NCI-H446 treated with DMSO at 0.1 percent for 48 hours (cell line): ENCODE measurements at places on chromosomes 5 and 9.

DNA sequence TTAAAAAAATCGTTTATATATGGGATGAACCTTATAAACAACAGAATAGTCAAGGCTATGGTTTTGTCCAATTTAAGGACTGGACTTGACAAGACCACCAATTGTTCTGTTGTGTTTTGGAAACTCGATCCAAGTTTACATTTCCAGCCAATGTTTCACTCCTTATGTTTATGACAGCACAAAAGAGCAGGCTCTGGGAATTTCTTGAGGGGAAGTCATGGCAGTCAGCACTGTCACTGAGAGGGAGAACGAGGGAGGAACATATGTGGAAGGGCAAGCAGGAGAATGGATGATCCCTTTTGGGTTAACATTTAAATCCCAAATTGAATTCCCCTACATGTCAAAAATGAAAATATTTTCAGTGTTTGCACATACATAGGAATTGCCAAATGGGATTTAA is 292.5 kb downstream of the MARCHF11 start:
- no peak for DNase-seq

GRCh38 chr9:131640438-131641137 is 95.3 kb downstream of the PRRT1B start:
- no peak for DNase-seq

GRCh38 chr5:72457491-72457890 is 49.7 kb downstream of the ZNF366 start:
- no peak for DNase-seq

DNA sequence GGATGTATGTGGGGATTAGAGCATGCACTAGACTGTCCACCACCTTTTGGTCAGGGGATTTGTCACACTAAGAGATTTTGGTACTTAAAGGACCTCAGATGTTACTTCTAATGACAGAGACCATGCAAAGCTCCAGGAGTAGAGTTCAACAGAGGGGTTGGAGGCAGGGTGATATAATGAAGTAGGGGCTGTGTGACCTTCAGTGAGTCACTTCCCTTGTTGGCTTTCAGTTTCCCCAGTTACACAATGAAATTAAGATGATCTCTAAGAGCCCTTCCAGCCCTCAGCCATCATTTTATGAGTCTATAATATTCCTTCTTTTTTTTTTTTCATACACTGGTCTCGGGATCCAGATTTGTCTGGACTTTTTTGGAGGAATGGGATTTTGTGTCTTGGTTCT is 26.8 kb downstream of the GLRA1 start:
- no peak for DNase-seq

GRCh38 chr9:109974143-109974917 is 194.3 kb downstream of the PALM2AKAP2 start:
- DNase-seq = no peak

GRCh38 chr9:35956651-35957050 is 1.3 kb downstream of the OR2S2 start:
- no peak for DNase-seq

- DNase-seq = no peak
Measured at GRCh38 chr9:27532046-27532445, 2.4 kb upstream of the MOB3B start.

GRCh38 chr5:1727571-1727970 is 72.1 kb downstream of the MRPL36 start:
- no peak for DNase-seq

DNA sequence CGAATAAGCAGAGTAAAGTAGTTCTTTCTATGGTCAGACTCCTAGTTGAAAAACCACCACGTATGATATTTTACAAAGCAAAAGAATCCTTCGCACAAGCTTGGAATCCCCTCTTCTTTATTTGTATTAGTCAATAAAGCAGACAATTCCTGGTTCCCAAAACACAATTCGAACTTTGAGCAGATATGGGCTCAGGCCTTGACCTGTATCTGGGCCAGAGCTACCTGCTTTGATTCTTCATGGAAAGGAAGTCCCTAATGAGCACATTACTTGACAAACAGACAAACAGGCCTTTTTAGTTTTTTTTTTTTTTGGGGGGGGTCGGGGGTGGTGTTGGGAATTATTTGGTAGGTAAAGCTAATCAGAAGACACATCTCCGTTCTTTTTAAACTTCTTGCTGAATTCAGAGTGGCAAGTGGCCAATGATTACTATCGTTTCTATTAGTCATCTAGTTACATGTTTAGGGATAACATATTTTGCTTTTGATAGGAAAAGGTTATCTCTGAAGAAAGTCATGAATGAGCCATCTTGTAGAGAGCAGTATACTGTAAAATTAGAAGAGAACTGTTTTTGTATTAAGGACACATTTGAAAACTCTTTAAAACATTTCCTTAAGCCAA is 116.6 kb upstream of the HMHB1 start:
- DNase-seq = no peak

GRCh38 chr5:128038643-128039042 is 44.9 kb upstream of the SLC12A2 start:
- no peak for DNase-seq

- DNase-seq = no peak
Measured at GRCh38 chr5:137078171-137078665, 420.9 kb downstream of the SPOCK1 start.

- DNase-seq = peak; percentile 46
Measured at GRCh38 chr5:119328753-119329602, 26.8 kb upstream of the TNFAIP8 start.

GRCh38 chr9:128899566-128900322 is 17.8 kb downstream of the LRRC8A start:
- no peak for DNase-seq
